ENCODE measurements at places on chromosomes 4 and X.

DNA sequence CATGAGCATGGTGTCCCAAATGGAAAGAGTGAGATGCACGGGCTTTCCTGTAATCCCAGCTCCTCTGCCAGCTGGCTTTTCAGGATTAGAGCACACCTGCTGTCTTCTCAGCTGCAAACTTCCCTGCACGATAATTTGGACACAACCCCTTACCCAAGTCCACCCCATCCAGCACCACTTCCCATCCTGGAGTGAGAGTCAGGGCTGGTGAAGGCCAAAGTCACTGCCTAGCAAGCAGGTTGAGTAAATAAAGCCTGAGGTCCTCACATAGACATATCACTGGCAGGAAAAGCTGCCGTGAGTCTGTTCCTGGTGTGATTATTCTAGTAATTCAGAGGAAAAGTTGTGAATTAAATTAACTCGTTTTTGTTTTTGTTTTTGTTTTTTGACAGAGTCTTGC, 113.9 kb upstream of the MBNL3 start:
- no peak for DNase-seq

DNA sequence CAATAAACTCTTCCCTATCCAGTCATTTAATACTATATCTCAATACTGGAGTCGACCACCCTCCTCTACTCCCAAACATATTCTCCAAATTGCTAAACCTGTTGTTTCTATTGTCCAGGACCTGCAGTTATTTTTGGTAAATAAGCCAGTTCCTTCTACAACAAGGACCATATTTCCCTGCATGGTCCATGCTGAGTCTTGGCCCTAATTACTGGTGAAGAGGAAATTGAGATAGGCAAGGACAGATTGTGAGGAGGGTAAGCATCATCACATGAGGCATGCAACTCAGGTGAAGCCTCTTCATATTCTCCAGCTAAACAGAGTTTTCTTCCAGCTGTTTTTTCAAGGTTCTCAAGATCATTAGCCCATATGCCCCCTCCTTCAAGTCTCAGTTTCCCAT, 1193.6 kb downstream of the RAPGEF2 start:
- no peak for DNase-seq

GRCh38 chr4:170033999-170034398, 7.8 kb upstream of the MFAP3L start:
- no peak for DNase-seq

DNA sequence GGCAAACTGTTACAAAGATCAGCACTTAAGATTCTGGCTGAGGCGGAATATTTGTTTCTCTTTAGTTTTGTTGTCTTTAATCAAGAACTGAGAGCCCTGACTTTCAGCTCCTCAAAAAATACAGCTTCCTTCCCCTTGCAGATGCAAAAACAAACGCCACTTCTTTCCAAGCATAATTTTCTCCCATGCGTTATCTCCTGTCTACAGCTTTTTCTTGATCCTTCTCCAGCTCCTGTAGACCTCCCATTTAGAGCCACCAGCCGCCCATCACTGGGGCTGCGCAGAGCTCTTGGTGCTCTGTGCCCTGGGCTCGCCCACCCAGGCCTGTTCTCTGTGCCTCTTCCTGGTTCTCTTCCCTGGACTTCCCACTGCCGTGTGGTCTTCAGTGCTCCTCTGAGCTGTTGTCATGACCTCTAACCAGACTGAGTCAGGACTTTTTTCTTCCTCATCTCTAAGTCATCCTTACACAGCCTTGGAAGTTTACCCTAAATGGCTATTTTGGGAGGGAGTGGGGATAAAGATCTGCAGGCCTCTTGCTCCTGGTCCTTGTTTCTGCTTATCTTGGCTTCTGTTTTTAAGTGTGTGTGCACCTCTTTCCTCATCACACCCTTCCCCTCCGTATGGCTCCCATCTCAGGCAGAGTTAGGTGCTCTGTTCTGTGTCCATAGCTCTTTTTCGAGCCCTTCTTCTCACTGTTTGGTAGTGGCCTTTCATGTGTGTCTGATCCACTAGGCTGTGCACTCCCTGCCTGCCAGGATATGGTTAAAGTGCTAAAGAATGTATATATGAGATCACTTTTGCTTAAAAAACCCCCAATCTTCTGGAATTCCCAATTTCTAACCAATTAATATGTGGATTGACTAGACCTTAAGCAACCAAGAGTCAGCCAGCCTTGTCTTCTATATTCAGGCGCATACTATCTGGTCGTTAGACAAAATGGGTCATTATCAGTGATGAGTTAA, 122.5 kb downstream of the PTTG2 start:
- peak; percentile 63 for DNase-seq

GRCh38 chr4:6222761-6223292, 22.5 kb upstream of the JAKMIP1 start:
- no peak for DNase-seq

DNA sequence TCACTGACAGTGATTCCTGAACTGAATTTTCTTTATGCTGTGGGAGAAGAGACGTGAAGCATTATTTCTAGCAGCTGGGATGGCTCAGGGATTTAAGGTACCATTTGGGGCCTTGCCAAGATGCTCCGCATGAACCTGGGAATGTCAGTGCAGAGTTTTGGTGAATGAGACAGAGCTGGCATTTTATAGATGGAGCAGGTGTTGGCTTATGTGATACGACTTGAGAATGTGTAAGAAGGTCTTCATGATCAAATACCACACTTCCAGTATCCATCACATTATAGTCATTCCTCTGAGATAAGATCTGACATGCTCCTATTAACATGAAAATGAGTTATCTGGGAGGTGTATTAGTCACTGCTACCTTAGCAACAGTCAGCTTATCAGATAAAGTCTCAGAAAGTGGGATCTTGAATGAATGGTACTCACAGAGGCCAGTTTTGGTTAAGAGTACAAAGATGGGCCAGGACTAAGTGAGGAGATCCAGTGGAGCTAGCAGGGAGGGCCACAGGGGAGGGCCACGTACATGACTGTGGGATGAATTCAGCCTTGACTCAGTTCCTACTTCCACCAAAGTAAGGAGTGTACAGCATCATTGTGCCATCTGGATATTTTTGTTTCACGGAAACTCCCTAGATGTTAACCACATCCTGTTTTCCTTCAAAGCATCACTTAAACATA, 116.7 kb downstream of the SPCS3 start:
- DNase-seq, result no peak

DNA sequence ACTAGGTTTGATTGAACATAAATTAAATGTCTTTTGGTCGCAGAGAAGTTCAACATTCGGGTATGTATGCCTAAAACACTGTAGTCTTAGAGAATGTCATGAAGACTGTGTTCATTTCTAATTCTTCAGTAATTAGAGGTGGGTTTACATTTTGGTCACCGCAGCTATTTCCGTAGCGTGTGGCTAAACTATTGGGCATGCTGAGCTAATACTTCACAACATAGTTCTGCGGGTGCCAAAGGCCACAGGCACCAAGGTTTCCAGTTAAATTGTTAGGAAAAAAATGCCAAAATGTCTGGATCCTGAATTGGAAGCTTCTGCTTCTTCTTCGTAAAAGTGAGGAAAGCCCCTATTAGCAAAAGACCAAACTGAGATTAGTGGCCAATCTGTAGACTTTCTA, 25.1 kb downstream of the SMIM31 start:
- no peak for DNase-seq

DNA sequence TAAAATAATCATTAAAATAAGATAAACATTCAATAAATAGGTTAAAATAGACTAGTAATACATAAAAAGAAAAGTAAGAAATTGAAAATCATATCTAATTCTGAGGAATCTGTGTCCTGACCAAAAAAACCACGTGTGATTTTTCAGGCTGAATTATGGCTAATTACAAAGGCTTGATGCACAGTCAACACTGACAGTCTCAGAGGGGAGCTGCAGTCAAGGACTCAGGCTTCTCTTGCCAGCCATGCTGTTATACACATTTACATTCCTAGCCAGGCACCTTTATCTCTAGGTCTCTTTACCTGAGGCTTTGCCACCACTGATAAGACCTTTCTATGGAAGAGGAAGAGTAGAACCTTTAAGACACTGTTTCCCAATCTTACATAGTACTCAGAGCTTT, 1737.7 kb upstream of the PCDH10 start:
- DNase-seq, result no peak

GRCh38 chr4:129231945-129232588, 136.1 kb downstream of the C4orf33 start:
- no peak for DNase-seq

GRCh38 chr4:76772498-76773106, 125.3 kb downstream of the SOWAHB start:
- DNase-seq, result no peak

- no peak for DNase-seq
These were observed 52.1 kb downstream of the PDGFRA start for GRCh38 chr4:54281054-54281766.

DNA sequence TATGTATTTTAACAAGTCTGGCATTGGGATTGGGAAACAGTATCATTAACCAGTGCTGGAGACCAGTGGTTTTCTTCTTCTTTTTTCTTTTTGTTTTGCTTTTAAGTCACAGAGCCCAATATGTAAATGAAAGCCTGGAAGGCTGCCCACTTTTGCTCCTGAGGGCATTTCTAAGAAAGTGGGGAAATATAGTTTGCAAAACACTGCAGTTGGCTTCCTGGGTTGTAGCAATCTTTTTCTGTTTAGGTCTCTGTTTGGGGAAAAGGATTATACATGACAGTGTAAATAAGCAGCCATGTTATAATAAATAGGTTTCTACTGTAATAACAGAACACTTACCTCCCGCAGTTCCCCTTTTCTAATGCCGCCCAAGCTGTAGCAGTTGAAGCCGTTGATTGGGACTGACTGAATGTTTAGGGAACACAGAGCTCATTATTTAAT, 105.5 kb downstream of the TMEM164 start:
- peak; percentile 72 for DNase-seq

DNA sequence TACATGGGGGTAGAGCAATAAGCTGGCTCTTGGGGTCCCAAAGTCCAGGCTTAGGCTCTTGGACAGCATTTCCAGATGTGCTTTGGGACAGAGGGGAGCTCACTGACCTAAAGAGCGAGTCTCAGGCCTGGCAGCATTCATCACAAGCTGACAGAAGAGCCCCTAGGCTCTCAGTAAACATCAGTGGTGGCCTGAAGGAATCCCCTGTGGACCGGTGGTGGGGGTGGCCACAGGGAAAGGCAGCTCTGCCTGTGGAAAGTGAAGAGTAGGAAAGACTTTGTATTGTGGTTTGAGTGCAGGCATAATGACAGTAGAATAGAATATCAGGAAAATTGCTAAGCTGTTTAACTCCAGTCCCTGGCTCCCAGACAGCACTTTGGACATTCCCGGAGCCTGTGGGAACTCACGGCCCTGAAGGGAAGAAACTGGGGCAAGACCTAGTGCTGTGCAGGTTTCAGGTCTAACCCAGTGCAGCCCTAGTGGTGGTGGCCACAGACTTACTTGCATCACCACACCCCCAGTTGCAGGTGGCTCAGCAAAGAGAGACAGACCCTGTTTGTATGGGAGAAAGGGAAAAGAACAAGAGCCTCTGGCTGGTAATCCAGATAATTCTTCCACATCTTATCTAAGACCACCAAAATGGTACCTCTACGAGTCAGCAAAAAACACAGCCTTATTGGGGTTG, 141.9 kb downstream of the MAB21L2 start:
- DNase-seq, result no peak

DNA sequence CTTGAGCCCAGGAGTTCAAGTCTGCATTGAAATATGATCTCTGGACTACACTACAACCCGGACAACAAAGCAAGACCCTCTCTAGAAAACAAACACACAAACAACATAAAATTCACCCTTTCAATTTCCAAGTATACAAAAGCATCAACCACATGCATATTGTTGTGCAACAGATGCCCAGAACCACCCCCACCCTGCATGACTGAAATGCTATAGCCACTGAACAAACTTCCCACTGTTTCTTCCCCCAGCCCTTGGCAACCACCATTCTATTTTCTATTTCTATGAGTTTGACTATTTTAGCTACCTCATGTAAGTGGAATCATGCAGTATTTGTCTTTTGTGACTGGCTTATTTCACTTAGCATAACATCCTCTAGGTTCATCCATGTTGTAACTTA, 14.2 kb upstream of the C4orf51 start:
- DNase-seq, result no peak

DNA sequence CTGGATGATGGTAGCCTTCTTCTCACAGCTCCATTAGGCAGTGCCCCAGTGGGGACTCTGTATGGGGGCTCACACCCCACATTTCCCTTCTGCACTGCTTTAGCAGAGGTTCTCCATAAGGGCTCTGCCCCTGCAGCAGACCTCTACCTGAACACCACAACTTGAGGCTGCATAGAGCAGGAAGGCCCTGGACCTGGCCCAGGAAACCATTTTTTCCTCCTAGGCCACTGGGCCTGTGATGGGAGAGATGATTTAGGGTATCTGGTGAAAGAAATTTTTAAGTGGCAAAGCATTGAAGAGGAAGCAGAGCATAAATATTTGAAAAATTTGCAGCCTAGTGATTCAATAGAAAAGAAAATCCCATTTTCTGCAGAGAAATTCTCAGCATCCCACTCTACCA, 17.3 kb downstream of the F8A3 start:
- no peak for DNase-seq

DNA sequence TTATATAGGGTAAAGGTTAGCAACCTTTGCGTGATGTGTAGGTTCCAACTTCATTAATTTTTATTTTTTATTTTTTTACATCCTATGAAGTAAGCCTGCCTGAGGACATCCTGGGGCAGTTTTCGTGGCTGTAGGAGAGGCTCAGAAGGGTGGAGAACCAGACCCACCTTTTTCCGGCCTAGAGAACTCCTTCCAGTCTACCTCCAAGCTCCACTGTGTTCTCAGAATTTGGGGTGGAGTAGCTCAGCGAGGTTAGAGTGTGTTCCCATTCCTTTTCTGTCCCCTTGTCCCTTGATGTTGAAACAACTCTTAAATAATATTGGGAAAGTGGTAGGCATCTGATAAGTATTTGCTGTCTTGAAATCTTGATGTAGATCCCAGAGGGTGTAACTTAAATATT, 32.4 kb downstream of the MTHFD2L start:
- DNase-seq, result no peak
